Uterus (tissue), 4 donors: ENCODE measurements at places on chromosomes 11 and 22.

DNA sequence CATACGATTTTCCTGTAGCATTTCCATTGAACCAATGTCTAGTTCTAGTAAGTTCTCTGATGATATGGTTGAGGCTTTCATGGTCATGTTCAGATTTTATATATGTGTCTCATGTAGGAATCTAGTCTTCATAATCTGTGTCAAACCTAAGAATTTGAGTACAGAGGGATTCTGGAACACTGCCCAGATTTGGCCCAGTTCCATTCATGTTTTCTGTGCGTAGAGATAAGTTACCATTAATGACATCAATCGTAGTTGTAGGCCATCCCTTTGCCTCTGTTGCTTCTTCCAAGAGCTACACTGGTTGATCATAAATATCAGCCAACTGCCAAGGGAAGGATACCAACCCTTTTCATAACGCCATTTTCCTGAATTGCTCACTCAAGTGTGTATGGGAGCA lies 23.3 kb downstream of the ST3GAL4 start:
- H3K27me3 ChIP-seq = no peaks in the 10 kb centered on the region
- H3K27ac ChIP-seq = no peak overlapping the region
- no peak for DNase-seq
- no peaks in the 10 kb centered on the region for H3K4me1 ChIP-seq

GRCh38 chr11:9219572-9219971 lies 45.6 kb downstream of the DENND5A start:
- no peaks in the 10 kb centered on the region for H3K4me1 ChIP-seq
- H3K4me3 ChIP-seq = no peak overlapping the region
- H3K27ac ChIP-seq = peak overlapping the region; percentile 49
- no peaks in the 10 kb centered on the region for H3K36me3 ChIP-seq
- no peaks in the 10 kb centered on the region for H3K27me3 ChIP-seq

DNA sequence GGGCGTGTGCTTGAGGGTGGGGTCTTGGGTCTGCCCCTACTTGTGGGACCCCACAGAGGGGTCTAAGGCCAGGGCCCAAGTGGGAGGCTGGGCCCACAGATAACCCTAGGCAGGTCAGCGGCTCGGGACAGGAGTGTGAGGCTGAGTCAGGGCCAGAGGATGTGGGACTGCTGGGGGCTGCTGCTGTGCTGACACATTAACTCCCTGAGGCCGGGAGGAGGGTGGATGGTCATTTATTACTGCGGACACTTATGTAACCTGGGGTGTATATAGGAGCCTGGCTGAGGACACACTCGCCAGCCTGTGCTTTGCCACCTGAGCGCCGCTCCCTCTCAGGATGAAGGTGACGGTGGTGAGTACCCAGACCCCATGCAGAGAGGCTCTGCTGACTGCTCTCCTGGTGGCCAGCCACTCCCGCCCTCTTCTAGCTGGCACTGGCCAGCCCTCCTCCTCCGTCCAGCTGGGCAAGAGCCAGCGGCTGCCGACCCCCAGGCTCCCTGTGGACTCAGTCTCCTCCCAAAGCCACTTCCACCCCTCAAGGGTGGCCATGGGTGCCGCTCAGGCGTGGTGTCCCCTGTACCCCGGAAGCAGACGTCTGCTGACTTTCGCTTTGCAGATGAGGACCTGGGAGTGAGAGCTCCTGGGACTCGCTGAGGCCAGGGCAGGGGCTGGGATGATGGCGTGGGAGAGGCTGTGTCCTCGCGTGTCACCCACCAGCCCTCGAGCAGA lies at the start of gene MIOX:
MIOX (plus strand) TSS at position 299 of the 729 bp plus-strand sequence; CDS start at position 338, 39 bp downstream.
- H3K4me3 ChIP-seq = no peak within 1 kb of the TSS
- H3K27ac ChIP-seq = no peak within 1 kb of the TSS

GRCh38 chr11:79081471-79082031 lies 359.3 kb downstream of the TENM4 start:
- no peak overlapping the region for H3K4me3 ChIP-seq
- H3K36me3 ChIP-seq = no peaks in the 10 kb centered on the region
- H3K4me1 ChIP-seq = no peaks in the 10 kb centered on the region
- no peak overlapping the region for H3K27ac ChIP-seq

GRCh38 chr11:41400819-41401382 lies 58.6 kb downstream of the LRRC4C start:
- H3K27me3 ChIP-seq = no peaks in the 10 kb centered on the region
- H3K27ac ChIP-seq = no peak overlapping the region
- H3K4me1 ChIP-seq = no peaks in the 10 kb centered on the region
- H3K4me3 ChIP-seq = no peak overlapping the region
- no peak for DNase-seq
